AG20443 (cell line): ENCODE measurements at places on chromosomes 7 and 10.

DNA sequence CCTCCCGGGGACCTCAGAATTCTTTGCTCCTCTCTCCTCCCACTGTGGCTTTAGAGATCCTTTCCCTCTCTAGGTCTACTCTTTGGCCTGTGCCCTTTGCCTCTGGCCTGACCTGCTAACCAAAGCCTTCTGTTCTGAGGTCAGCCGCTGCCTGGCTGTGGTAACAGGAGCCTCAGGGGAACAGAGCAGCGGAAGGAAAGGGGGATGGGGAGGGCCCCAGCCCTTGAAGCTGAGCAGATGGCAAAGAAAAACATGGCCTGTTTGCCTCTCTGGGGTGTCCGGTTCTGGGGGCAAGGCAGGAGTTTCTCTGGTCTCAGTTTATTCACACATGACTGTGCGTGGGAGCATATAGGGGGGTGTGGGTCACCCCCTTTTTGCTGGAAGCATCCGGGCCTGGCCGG lies 28.2 kb downstream of the COL26A1 start:
- no peak for DNase-seq

DNA sequence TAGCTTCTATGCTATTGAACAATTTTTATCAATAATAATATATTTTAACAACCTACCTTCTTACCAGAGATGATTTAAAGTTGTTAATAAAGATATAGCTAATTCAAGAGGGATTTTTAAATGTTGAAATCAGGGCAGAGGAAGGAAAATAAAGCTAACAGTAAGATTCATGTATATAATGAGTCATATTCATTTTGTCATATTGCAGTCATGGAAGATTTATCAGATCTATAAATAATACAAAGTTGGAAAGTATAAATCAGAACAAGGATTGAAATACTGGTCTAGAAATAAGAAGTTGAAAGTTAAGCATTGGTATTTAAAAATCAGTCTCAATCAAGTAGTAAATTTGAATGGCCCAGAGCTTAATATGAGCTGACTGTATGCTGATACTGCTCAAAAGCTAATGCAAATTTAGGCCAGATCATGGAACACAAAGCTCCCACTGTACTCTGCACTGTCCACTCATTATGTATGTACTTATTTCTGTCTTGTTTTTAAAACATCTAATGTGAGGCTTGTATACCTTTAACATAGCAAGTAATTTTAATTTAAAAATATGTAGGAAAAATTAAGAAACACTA lies 196.9 kb downstream of the ZEB1 start:
- no peak for DNase-seq

DNA sequence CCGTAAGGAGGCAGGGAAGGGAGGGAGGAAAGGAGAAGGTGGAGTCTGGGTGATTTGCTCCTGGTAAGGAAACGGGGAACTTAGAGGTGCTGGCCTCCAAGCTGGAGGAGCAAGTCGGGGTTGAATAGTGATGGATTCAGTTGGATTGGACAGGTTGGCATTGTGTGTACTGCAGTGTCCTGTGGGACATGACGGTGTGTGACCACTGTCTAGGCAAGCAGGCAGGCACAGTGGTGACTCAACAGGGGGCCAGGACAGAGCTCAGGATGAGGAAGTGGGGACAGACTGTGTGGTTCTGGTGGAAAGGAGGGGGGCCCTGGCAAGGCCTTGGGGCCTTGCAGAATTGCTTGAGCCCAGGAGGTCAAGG lies 48.8 kb downstream of the COL26A1 start:
- DNase-seq, result no peak

DNA sequence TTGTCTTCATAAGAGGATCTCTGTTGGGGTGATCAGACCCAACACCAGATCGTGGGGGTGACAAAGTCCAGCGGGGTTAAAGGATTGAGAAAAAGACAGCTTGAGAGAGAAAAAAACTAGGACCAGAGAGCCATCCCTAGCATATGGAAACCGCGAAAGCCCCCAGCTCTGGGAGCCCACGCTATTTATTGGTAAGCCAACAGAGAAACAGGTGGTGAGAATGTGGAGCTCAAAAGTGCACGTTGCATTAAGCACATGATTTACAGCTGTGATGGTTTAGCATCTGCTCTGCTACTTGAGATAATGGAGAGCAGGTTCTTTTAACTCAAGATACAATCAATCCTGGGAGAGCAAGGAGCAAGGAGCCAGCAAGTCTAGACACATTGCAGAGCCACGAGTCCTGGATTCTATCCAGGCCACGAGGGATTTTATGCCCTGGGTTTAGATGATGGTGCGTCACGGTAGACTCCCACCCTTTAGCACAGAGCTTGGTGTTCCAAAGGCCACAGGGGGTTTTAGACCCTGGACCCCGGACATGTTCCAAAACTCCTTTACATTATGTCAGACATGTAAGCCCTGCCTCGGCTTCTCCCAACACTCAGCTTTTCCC lies 755.2 kb upstream of the SORCS1 start:
- no peak for DNase-seq

DNA sequence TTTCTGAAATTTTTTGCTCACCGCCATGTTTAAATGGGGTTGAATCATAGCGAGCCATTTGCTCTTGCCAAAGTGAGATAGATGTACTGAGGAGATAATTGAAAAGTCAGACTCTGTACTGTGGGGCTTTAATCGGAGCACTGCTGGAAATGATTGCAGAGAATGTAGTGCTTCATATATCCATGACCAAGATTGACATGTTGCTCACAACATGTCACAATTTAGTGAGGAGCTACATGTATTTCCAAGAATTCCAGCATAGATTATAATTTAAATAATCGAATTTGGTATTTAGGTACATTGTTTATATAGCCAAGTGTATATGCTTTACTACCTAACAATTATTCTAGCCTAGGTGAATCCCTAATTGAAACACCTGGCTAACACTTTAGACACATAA lies 66.5 kb downstream of the PODXL start:
- DNase-seq, result no peak
